ENCODE measurements at places on chromosomes 1 and 21.
A peak's percentile ranks its signal among the peaks of the same experiment; 100 is the strongest.

GRCh38 chr21:14483296-14483695 is 62.8 kb downstream of the SAMSN1 start:
- DNase-seq = no peak

DNA sequence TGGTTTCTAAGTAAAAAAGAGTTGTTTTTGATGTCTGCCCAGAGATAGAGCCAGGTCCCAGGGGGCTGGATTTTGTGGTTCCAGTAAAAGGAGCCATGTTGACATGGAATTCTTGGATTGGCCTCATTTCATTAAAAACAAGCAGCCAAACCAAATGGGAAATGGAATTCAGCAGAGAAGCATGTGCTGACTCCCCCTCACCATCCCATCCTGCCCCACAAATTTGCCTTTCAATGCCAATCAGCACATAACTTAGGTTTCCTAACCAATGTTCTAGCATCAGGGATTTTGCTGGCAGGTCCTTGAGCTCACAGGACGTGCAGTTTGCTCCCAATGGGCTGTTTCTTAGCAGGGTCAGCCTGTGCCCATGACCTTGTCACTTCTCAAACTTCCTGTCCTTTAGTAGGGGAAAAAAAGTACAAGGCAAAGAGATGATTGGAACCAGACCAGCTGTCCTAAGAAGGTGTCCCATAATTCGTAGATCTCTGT is 101.5 kb upstream of the GADD45A start:
- DNase-seq = no peak

DNA sequence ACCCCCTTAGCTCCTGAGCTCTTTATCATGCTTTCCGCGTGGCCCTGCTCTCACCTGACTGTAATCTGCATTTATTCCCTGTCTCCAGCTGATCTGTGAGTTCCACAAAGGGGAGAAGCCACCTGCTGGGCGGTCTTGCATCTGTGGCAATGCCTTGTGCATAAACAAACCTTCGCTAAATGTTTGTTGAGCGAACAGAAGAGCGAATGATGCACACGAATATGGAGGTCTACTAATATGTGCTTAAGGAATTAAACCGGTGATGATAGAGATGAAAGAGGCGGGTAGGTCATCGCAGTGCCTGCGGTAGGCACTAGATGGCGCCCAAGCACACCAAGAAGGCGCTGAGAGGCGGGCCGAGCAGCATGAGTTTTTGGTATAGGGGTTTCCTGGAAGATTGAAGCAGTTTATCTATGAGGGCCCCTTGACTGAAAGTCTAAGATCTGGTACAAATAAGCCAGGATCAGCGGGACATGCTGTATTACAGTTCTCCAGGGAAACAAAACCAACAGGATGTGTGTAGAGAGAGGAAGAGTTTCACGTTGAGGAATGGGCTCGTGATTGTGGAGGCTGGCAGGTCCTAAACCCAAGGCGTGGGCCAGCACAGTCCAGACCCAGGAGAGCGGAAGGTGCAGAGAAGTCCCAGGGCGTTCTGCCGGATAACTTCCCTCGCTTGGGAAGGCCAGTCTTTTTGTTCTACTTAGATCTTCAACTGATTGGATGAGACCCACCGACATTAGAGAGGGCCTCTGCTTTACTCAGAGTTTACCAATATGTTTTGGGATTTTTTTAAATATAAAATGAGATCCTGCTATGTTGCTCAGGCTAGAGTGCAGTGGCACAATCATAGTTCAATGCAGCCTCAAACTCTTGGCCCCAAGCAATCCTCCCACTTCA is 34.7 kb downstream of the TOMM20 start:
- peak; percentile 91 for DNase-seq

- no peak for DNase-seq
Observed at GRCh38 chr21:41451753-41452676, 26.0 kb downstream of the MX1 start.

DNA sequence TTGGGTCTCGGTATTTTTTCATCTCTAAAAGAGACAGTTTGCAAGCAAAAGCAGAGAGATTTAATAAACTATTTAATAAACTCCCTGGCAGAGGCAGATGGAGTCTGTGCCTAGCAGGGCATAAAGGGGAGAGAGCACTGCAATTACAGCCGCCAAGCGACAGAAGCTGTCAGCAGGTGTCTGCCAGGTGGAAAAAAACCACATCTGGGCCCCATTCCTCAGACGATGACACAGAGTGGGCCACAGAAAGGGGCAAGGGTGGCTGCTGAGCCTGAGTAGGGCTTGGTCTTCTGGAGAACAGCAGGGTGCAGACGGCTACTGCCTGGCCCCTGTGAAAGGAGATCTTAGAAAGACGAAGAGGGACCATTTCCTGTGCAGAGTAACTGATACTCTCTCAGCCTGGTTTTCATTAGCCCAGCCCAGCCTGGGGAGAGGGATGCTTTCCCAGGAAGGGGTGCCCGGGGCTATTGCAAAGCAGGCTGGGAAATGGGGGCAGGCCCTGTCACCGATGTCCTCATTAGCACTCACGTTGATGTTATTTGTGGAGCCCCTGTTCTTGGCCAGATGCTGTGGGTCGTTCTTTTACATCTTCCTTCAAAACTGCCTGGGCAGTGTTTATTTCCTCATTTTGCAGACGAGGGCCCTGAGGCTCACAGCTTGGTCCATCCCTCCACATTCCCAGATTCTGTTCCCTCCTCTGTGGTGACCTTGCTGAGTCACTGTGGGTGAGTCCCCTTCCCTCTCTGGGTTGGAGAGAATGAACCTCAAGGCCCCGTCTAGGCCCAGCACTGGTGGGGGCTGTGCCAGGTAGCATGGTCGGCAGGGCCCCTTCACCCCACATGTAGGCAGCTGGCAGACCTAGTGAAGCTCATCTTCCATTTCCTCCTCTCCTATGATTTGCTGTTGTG is 472.7 kb downstream of the PTPRU start:
- DNase-seq = no peak

- DNase-seq = no peak
Observed at GRCh38 chr1:33500547-33500946, 28.1 kb downstream of the ZSCAN20 start.

DNA sequence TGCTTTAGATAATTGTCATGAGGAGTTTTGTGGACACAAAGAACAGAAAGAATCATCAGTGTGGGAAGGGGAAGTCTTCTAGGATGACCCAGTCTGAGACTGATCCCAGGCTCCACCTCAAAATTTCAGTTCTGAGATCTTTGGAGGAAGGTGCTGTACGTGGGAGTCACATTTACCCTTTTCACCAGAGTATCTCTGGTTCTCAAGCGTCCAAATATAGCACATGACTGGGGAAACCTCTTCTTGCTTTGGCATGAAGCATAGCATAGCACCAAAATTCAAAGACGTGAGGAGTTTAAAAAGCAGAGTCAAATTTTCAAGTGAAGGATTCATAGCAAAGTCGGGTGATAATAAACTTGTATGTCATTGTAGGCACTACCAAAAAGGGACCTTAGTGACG is 96.5 kb downstream of the LRRC53 start:
- no peak for DNase-seq

DNA sequence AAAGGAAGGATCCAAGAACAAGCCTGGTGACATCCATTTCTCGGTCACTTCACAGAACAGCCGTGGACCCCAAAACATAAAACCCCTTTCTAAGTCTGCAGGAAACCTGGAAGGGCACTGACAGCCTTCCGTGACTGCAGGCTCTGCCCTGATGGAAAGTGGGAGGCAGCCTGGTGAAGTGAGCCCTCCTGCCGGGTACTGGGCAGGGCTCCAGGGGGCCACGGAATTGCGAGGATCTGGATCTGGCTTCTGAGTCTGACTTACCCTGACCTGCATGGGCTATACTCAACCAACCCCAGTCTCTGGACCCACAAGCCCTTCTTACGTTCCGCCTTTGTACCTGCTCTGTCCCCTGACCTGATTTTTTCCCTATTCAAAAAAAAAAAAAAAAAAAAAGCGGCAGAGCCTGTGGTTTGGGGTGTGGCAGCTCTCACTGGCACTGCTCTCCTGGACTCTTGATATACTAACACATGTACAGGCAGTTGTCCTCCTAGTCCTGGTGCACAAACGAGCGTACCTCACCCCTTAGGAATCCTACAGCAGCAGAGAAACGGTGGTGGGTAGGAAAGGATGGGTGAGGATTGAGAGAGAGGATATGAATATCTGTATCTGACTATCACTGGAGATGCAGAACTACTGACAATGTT is 82.9 kb downstream of the BEND5 start:
- no peak for DNase-seq

DNA sequence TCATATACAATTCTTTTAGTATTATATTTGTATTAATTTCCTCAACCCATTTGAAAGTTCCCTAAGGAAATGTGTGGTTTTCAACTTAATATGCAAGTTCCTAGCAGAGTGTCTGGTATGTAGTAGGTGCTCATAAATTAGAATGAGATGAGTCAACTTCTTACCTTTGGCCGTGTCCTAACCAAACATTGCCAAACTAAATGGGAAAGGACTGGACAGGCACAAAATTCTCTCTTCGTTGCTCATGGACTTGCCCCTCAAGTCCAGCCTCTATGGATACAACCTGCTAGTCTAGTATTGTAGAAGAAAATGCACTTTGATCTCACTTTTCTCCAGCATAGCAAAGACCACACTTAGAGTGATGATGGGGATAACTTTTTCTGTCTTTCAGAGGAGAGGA is 11.6 kb upstream of the MRPS14 start:
- DNase-seq = no peak

DNA sequence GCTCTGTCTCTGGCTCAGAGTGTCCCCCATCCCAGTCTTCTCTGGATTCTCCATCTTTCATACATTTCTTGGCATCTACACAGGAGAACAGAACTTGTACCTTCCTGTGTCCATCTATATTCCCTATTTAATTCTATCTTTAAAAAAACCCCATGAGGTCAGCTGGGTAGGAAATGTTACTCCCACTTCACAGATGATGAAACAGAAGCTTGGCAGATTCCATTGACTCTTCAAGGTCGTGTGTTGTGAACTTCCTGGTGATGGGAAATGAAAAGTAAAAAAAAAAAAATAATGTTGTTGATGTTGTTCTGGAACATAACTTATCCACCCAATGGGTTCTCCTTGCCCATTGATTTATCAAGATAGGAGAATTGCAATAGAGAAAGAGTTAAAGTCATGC is 8.9 kb downstream of the CHI3L2 start:
- DNase-seq = no peak

DNA sequence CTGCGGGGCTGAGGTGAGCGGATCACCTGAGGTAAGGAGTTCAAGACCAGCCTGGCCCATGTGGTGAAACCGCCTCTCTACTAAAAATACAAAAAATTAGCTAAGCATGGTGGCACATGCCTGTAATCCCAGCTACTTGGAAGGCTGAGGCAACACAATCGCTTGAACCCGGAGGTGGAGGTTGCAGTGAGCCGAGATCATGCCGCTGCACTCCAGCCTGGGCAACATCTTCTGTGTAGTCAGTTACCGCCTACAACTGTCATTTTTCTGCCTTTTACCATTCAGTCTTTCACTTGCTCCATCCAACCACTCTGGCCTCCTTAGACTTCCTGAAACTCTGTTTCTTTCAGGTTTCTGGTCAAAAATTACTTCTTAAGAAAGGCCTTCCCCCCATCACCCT is 2.2 kb downstream of the MYCBP start:
- DNase-seq = no peak

GRCh38 chr1:15153842-15154479 is 414 bp downstream of the TMEM51 start:
- DNase-seq = peak; percentile 52

GRCh38 chr1:9687120-9687873 is 35.8 kb downstream of the PIK3CD start:
- peak; percentile 63 for DNase-seq

- peak; percentile 82 for DNase-seq
Observed at GRCh38 chr1:2786329-2787162, 14.9 kb downstream of the TTC34 start.

DNA sequence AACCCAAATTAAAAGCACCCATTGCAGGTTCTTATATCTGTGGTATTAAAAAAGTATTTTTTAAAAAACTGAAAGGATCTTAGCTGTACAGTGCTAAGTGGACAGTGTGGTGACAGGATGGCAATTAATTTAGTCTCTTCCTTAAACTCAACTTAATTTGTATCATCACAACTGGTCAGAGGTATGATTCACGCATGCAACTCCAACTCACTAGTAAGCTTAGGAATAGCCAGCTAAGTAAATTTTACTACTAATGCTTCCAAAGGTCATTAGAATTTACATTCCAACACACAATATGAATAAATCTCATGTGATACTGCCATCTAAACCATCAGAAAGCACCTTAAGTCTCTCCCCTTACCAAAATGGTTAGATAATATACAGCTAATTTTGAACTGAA is 35.4 kb downstream of the ENAH start:
- no peak for DNase-seq

- no peak for DNase-seq
Observed at GRCh38 chr1:55716151-55716550, 501.0 kb upstream of the USP24 start.

GRCh38 chr21:29245104-29245643 is 53.5 kb upstream of the BACH1 start:
- DNase-seq = peak; percentile 44

DNA sequence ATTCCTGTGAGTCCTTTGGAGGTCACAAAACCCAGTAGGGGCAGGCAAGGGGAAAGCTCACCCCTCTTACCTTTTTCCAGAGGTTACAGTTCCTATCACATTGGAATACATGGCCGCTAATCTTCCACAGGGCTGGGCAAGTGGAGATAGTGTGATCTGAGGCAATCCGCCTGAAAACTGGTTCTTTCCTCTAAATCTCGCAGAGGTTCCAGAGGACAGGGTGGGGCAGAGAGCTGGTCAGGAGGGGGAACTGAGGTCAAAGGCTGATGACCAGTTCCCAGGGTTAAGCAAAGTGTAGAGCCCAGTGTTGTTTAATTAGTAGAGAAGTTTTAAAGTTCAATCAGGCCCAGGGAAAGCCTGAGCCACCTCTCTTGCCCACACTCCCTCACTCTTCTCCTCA is at the start of gene SERPINC1:
Gene SERPINC1 (minus strand): TSS at position 179 of the 400 bp plus-strand sequence. CDS start 68 bp downstream, at position 111.
- no peak for DNase-seq

- no peak for DNase-seq
Observed at GRCh38 chr21:34887105-34887442, 162.0 kb downstream of the RUNX1 start.

DNA sequence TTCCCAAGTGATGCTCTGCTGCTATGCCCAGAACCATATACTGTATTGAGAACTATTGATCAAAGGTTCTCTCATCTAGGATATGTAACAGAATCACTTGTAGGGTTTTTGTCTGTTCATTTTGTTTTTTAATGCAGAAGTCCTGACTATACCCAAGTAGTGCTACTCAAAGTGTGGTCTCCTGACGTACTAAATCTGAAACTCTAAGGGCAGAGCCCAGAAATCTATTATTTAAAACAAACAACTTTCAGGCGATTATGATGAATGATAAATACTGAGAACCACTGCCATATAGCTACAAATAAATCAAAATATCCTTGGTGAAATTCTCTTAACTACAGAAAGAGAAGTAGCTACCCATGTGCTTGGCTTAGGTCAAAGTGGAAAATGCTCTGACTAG is 10.1 kb downstream of the ZZZ3 start:
- DNase-seq = no peak

All from activated CD4-positive, alpha-beta T cell treated with anti-CD3 and anti-CD28 coated beads, Interleukin-2, amount 50 U/mL, for 48 hours (primary cell).